ENCODE measurements at places on chromosomes 16 and 17.

- no peak for DNase-seq
These were observed 15.2 kb downstream of the RAB11FIP3 start for GRCh38 chr16:440627-441026.

GRCh38 chr17:27488231-27488630 is 32.0 kb downstream of the KSR1 start:
- DNase-seq = no peak

- DNase-seq = no peak
These were observed 115.9 kb downstream of the DYNLRB2 start for GRCh38 chr16:80656711-80657150.

- peak; percentile 62 for DNase-seq
These were observed 83.6 kb downstream of the RGS9 start for GRCh38 chr17:65220732-65221131.

- DNase-seq = no peak
These were observed 213.7 kb downstream of the COPRS start for GRCh38 chr17:31645351-31645750.

GRCh38 chr17:8290043-8290442 is 1.6 kb downstream of the RANGRF start:
- no peak for DNase-seq

DNA sequence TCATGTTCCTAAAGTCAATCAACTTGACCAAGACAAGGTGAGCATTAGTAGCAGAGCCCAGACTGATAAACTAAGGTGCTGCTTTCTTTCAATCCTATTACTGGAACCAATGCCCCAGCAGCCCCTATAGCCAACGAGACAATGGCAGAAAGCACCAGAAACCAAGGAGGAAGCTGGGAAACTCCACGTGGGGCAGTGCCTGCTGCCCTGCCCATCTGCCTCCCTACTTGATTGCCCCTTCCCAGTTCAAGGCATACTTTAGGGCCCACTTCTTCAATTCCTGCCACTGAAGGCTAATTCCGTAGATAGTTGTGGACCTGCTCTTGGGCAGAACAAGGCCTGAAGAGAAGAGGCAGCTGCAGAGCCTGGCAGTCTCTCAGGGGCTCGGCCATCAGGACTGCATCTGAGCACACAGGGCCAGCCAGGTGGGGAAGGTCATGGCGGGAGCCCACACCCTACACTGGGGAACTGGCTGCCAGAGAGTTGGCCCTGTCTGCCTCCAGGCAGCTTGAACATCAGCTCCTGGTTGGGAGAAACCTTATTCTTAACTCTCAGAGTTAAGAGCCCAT is 30.9 kb downstream of the WSB1 start:
- no peak for DNase-seq

GRCh38 chr17:77473615-77474226 is 333.0 kb downstream of the SEC14L1 start:
- no peak for DNase-seq

DNA sequence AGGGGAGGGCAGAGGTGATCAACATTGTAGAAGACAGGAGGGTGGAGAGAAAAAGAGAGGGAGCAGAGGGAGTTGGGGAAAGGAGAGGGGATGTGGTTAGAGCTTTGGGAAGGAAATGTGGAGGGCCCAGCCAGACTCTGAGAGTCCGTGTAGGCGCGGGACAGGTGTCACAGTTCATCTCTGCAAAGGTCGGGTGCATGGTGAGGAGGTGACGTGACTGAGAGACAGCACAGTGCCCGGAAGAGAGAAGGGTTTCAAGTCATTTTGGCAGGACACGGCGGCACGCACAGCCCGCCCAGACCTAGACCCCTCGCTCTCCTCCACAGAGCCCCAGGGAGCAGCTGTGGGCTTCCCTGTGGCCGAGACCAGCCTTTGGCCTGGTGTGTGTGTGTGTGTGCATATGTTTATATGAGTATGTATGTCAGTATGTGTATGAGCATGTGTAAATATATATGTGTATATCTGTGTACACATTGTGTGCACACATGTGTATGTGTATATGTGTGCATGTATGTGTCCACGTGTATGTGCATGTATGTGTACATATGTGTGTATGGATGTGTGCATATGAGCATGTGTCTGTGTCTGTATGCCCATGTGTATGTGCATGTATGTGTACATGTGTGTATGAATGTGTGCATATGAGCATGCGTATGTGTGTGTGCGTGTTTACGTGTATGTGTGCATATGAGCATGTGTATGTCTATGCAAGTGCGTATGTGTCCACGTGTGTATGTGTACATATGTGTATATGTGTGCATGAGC is 104.6 kb downstream of the SEC14L1 start:
- DNase-seq = no peak

DNA sequence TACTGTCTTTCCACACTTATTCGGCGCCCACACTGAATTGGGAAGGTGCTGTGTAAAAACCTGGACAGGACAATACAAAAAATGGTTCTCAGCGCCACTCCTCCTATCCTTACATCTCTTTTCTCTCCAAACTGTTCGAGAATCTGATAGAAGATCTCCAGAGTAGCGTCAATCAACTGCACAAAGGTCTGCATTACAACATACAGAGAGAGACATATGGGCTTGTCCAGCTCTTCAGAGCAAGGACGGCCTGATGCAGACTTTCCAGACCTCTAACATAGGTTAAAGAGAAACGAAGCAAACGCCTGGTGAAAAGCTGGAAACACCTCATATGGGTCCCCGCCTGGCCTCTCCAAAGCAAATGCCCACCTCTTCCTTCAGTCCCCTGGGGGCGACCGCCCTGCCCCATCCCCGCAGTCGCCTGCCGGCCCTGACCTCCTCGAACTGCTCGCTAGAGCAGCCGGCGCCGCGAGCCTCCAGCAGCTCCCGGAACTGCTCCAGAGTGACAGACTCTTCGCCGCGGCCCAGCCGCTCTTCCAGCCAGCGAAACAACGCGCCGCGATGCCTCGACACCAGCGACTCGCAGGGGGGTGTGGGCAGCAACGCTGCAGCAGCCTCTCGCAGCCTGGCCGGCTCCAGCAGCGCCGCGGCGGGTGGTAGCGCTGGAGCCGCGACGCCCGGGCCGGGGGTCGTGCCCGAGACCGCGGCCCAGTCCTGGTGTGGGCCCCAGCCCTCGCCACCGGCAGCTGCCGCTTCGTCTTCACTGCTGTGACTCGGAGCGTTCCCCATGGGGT is 526 bp downstream of the ZZEF1 start:
- peak; percentile 47 for DNase-seq

DNA sequence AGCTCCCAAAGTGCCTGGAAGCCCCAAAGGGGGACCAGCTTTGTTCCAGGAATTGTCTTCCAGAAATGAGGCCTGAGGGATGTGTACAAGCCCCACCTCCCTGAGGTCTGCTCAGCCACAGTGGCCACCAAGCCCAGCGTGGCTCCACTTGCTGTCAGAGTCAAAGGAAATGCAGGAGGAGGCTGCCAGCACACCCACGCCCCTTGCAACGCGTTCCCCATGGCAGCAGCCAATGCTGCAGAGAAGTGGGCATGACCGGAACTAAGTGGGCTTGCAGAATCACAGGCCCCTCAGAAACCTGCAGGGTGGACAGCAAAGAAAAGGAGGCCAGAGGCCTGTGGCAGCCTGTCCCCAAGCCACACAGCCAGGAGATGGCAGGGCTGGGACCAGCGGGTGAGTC is 320.8 kb downstream of the FOXL1 start:
- no peak for DNase-seq
